ENCODE measurements at places on chromosomes 5 and 9.

- no peak for DNase-seq
Observed at GRCh38 chr5:96655506-96655905, 6.7 kb upstream of the CAST start.

- DNase-seq: no peak
Observed at GRCh38 chr9:99505936-99506335, 283.9 kb downstream of the SEC61B start.

GRCh38 chr9:351916-352315, 137.3 kb downstream of the DOCK8 start:
- DNase-seq: no peak

DNA sequence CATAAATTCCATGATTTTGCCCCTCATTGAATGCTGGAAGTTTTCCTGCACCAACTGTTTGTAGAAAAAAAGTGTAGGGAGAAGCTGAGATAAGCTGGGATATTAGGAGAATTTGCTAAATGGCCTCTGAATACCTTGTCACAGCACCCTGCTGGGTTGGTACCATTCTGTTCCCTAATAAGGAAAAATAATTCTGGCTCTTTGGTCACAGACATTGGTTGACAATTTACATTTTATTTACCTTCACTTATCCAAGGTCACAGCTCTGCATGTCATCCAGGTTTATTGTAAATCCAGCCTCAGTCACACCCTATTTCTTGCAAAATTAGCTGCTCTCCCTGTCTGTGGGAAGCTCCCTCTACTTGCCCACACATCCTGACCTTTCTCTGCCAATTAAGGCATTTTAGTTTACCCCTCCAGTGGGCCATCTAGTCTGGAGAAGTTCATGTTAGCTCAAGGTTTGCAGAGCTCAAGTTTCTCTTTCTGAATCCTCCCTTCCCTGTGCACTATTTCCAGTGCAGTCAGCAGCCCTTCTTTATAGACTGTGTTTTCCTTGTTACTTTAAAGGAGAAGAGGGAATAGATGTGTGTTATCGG, 115.4 kb upstream of the NTRK2 start:
- DNase-seq: no peak

DNA sequence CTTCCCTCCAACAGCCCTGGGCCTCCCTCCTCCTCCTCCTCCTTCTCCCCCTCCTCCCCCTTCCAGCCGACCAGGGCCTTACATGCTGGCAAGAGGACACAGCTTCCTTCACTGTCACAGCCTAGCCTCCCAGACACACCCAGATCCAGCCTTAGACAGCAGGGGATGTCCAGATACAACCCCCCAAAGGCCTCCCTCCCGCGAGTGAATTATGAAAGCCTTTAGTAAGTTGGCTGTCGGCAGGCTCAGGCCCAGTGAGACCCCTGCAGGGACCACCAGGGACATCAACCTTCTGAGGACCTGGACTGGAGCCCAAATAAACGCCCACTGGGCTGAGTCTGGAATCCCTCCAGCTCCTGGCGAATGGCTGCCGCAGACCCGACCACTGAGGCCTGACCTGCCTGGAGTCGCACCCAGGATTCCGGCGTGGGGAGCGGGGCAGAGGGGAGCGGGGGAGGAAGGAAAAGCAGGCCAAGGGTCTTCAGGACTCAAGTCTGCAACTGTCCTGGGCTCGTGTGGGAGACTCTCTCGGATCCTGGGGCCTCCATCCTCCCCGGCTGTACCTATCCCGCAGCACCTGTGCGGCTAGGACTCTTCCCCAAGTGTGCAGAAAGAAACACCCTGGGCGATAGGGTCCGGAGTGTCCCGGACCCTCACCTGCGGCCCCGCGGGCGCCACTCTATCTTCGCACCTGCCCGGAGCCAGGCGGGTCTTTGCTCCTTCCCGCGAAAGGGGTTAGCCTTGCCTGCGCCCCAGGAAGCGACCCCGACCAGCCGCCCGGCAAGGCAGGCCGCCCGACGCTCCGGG, 705 bp downstream of the SEPTIN8 start:
- peak; percentile 62 for DNase-seq

GRCh38 chr9:89357331-89358197, 39.3 kb downstream of the SECISBP2 start:
- no peak for DNase-seq

DNA sequence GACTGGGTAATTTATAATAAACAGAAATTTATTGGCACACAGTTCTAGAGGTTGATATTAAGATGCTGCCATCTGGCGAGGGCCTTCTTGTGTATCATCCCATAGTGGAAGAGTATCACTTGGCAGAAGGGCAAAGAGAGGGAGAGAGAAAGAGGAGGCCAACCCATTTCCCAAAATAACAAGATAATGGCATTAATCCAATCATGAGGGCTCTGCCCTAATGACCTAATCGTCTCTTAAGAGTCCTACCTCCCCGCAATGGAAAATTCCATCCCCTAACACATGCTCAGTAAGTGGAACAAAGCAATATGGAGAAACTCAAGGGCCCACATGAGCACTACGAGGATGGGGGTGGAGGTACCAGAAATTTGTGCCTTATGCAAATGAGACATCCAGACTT, 17.6 kb upstream of the VDAC1 start:
- no peak for DNase-seq

DNA sequence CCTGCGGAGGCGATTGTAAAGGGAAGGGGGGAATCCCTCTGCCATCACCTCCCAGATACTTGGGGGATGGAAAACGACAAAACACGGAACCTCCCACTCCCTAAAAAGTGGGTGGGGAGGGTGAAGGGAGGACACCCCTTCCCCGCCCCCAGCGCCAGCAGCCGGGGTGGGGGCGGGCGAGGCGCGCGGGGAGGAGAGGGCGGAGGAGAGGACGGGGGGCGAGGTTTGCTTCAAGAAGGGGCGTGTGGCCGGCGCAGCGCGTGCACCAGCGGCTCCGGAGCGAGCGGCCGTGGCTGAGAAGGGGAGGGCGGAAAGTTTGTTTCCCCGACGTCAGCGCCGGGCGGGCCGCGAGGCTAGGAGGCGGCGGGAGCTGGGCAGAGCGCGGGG, at the start of gene PRRX2:
Gene PRRX2, plus strand, starts transcription at position 259 of the 387 bp plus-strand sequence. CDS start 221 bp downstream, outside the sequence.
- peak; percentile 91 for DNase-seq

DNA sequence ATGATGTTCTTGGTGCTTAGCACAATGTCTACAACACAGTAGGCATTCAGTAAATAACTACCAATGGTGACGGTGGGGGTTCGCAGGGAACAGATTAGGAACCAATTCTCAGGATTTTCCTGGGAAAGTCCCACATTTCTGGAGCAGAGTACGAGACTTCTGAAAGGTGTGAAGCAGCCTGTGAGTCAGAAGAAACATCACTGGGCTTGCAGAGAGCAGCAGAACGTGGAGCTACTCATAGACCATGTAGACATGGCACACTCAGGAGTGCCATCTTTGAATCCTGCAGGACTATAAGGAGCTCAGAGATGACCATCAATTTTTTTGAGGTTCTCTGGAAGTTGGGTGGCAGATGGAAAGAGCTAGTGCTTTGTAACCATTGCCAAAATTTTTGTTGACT, 106.6 kb upstream of the ANKRD55 start:
- DNase-seq: no peak

DNA sequence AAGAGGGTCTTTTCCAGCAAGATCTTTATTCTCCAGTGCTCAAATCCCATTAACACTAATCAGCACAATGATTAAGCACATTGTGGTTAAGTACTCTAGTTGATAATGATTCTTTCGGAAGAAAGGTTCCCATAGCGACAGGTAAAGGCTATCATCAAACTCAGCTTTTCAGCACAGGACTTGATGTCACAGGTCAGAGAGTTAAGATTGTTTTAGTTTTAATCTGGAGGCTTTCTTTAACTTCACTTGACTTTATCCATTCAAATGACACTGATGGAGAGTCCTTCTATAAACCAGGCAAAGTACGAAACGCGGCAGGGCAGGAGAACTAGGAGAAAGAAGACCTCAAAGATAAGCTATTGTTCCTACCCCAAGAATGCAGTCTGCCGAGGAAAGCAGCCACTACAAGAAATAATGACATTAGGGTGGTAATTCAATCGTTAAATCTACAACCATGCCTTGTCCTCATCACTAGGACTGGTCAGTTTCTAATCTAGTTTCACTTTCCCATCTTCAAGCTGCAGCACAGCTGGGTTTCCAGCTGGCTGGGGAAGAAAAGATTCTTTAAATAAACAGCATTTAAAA, 4.6 kb downstream of the NRG2 start:
- DNase-seq: peak; percentile 60

DNA sequence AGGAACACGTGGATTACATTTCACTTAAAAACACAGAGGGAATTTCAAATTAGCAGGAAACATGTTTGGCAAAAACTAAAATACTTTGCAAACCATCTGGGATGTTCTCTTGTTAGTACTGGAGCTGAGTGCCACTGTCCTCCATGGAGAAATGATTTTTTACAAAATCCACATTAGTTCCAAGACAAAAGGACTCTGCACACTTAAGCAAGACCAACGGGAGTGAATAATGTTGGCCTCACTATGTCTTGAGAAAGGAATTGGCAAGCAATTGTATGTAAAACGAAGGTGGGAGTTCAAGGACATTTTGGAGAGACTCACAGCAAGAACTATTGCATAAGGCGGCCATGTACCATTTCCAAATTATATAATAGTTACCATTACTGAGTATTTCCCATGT, 547.5 kb downstream of the EBF1 start:
- DNase-seq: no peak

DNA sequence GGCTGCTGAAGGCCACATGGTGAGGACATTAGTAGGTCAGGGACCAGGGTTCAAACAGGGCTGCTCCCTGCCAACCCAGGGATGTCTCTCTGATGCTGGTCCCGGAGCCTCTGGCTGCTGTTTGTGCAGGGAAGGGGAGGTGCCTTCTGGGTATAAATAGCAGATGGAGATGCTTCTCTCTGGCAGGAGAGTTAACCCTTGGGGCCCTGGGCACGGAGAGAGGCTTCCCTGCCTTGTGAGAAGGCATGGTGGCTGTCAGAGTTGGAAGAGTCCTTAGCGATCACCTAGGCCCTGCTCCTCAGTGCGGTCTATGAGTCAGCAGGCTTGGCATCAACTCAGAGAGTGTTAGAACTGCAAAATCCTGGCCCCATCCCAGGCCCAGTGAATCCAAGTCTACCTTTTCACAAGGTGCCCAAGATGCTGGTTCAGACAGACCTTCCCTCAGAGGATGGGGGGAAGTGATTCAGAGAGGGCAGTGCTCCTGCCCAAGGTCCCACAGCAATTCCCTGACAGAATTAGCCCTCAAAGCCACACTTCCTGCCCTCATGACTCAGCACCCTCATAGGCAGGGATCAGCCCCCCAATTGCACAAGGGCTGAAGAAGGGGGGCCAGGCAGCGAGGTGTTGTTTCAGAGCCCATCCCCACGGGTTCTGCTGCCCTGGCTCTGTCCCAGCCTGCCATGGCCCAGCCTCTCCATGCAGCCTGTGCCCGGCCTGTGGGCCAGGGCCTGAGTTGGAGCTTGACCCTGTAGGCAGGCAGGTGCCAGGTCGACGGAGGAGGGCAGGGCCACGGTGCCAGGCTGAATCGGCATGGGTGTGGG, 25.6 kb downstream of the CAMK2A start:
- DNase-seq: peak; percentile 90

GRCh38 chr9:81002242-81002641, 687.1 kb downstream of the TLE1 start:
- DNase-seq: no peak

DNA sequence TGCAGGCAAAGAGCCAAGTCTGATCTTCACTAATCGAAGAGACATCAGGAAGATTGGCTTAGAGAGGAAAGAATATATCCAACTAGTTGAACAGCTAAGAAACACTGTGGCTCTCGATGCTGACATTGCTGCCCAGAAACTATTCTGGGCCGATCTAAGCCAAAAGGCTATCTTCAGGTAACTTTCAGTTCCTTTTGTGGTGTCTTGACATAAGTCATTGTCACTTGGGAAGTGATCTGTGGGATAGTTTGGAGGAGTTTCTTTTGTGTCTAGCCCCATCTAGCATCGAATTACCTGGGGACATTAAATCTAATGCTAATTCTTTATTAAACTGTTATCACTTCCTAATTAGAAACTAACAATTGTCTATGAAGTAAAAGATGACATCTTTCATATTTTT, 24.0 kb downstream of the VLDLR start:
- no peak for DNase-seq

Measured in GM03348 (cell line).